ENCODE measurements at places on chromosomes 3 and 15.

DNA sequence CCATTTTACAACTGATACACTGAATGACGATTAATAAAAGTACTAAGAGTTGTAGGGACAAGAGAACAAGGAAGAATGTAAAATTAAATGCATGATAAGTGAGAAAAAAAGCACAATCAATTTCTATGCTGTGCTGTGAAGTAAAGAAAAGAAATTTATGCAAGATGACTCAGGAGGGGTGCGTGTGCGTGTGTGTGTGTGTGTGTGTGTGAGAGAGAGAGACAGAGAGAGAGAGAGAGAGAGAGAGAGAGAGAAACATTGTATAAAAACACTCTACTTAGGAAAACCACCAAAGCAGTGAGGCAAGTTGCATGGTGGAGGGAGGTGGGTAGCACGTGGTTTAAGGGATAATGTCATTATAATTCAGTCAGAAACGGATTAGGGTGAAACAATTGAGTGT is 580.8 kb upstream of the ALCAM start:
- DNase-seq = no peak

DNA sequence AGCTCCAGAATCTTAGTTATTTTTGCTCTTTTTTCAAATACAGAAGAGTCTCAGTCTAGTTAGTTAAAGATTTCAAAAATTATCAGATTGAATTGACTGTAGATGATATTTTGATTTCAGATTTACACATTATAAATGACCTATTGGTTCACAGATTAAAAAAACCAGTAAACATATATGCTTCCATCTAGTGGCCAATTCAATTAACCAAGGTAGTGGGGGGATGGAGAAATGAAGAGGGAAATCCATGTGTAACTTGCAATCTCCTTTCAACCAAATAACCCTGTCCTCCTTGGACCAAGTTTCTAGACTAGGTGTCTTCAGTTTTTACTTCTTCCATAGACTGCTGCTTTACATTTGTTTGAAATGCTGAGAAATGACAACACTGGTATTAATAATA is 789.8 kb downstream of the ROBO1 start:
- DNase-seq = no peak

DNA sequence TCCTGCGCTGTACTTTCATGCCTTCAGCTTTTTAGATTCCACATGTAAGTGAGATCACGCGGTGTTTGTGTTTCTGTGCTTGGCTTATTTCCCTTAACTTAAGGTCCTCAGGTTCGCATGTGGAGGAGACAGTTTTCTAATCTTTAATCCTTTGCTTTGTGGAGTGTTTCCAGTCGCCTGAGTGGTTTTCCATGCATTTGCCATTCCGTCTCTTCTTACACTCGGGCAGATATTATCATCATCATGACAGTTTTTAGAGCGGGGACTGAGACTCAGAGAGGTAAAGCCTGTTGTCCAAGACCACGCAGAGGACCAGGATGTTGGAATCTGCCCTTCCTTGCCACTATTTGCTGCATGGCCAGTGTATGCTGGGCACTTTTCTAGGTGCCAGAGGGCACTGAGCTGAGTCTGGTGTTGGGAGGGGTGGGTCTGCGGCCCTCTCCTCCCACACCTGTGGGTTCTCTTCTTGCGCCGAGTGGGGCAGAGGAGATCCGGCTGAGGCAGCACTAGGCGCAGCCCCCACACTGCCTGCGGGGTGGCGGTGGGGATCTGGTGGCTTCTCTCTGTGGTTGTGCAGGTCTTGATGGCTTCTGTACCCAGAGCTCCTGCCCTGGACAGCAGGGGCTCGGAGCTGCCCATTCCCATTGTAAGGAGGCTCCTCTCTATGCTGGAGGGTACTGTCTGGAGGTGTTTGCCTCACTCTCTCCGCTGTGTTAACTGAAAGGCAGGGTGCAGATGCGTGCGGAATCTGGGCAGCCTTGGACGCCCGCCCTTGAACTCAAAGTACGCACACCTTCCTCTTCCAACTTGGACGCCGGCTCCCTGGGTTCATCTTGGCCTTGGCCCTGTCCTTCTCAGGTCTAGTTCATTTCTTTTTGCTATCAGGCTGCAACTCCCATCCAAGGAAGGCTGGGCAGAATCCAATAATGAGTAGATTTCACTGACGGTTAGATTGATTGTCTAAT is 156.0 kb upstream of the RGMA start:
- DNase-seq = no peak

- no peak for DNase-seq
These were observed 277.9 kb upstream of the GADL1 start for GRCh38 chr3:31172336-31172735.

- DNase-seq = no peak
These were observed 193.4 kb downstream of the SLC9A9 start for GRCh38 chr3:143654906-143655305.

DNA sequence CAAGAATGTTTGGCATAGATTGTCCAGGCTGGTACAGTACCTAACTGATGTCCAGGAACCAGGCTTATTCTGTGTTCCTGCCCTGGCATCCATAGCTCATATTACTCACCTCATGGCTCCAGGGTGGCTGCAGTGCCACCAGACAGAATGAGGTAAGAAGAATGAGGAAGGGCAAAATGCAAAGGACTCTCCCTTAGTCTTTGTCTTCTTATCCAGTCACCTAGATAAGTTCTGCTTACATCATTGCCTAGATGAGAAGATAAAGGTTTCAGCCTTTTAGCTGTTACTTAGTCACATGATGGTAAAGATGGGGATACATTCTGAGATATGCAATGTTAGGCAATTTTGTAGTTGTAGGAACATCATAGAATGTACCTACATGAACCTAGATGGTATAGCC is 45.8 kb downstream of the CHP1 start:
- no peak for DNase-seq

- DNase-seq = no peak
These were observed 146.0 kb downstream of the ARPP21 start for GRCh38 chr3:35785234-35785888.

DNA sequence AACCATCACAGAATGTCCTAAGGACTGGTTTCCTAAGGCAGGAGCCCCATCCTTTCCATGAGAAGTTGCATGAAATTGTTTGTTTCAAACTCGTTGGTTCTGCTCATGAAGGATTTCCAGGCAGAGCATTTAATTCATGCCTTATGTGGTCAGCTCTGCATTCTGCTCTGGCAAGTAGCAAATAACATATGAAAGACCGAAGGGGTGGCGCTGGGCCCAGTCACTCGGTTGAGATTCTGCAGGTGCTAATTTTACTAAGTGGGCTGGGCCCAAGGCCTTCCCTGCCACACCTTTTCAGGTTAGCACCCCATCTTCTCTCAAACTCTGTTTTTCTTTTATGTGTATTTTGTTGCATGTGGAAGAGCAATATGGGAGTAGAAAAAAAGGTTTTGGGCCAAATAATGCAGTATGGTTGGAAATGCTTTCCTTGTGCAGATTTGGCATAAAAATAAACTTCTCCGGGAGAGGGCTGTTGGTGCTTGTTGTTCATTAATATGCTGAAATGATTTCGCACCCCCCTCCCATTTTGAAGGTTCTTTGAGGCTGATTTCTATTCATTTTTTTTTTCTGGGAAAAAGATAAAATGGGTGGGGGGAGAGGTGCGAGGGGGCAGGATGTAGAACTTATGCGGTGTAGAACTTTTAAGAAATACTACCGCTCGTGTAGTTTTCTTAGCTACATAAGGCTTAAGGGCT is 182.9 kb upstream of the FEZF2 start:
- no peak for DNase-seq

DNA sequence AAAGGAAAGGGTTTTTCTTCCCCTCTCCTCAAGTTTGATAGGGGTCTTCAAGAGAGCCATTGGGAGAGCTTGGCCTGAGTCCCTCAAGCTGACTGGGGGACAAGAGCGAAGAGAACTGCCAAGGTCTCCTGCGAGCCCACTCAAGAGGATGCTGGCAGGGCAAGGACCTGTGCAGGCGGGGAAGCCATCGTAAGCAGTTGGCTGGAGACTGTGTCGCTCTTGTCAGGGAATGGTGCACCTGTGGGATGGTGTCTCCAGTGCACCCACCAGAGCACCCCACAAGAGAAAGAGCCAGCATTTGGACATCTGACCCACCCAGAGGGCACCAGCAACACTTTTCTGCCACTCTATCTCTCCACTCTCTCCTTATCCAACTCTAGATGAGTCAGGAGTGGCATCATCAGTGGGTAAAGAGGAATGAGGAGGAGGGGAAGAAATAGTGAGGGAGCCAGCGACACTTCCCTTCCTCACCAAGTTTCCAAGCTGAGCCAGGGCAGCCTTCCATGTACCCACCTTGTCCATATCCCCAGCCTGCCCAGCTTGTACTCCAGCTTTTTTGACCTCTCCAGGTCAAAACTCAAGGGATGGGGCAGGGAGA is 13.6 kb upstream of the XIRP1 start:
- DNase-seq = no peak

DNA sequence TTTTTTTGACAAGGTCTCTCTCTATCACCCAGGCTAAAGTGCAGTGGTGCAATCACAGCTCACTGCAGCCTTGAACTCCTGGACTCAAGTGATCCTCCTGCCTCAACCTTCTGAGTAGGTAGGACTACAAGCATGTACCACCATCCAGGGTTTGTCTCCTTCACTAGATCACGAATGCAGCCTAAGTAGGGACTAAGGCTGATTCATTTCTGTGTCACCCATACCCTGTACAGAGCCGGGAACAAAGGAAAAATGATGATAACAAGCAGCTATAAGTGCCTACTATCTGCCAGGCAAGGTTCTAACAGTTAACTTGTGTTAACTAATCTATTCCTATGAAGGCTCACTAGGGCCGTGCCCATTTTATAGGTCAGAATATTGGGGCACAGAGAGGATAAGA is 7.0 kb downstream of the TMEM40 start:
- no peak for DNase-seq

DNA sequence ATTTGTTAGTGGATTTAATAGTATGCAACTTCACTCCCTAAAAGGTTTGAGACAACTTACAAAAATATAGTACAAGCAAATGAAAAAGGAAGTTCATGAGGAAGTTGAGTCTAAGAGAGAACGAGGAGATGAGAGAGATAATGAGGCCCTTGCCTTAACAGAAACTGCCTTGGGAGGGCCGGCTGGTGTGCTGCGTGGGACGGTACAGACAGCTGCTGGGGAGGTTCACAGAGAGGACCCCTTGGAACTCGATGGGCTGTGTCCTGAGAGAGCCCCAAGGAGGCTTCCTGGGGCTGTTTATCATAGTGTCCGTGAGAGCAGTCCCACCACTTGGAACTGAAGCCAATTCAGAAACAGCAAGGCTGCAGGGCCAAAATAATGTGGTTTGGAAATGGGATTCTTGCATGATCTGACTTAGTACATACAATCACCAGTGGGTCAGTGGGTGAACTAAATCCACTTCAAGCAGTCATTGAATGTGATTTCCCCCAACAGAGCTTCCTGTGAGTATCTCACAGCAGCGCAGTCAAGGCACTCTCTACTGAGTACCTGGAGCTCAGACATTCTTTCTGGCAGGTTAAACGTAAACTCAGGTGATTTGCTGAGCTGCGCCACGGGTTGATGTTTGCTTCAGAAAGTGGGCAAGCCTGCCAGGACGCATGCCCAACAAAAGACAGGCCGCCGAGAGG is 90.8 kb downstream of the CRTC3 start:
- no peak for DNase-seq

DNA sequence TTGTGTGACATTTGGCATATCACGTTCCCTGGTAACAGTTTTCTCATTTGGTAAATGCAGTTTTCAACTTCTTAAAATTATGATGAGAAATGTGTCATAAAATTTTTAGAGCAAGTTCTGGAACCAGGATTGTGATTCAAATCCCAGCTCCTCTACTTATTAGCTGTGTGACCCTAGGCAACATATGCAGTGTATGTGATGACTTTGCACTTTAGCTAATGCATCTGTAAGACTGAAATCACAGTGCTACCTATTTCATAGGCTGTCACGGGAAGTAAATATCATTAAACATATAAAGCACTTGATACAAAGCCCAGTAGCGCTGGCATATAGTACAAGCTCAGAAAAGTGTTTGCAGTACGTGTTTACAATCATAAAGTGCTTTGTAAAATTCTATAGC is 419.4 kb downstream of the GRM7 start:
- DNase-seq = no peak

GRCh38 chr3:42177801-42178150 is 86.6 kb downstream of the TRAK1 start:
- DNase-seq = no peak

- no peak for DNase-seq
These were observed 19.5 kb downstream of the PLXNB1 start for GRCh38 chr3:48410205-48411040.

DNA sequence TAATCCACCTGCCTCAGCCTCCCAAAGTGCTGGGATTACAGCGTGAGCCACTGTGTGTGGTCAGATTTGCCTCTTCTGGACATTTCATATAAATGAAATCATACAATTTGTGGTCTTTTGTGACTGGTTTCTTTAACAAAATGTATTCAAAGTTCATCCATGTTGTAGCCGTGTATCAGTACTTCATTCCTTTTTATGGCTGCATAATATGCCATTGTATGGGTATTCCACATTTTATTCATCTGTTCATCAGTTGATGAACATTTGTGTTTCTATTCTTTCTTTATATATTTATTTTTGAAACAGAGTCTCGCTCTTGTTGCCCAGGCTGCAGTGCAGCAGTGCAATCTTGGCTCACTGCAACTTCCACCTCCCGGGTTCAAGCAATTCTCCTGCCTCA is 25.8 kb downstream of the WDR76 start:
- no peak for DNase-seq

- DNase-seq = no peak
These were observed 70.5 kb upstream of the KLHL25 start for GRCh38 chr15:85865070-85865684.

DNA sequence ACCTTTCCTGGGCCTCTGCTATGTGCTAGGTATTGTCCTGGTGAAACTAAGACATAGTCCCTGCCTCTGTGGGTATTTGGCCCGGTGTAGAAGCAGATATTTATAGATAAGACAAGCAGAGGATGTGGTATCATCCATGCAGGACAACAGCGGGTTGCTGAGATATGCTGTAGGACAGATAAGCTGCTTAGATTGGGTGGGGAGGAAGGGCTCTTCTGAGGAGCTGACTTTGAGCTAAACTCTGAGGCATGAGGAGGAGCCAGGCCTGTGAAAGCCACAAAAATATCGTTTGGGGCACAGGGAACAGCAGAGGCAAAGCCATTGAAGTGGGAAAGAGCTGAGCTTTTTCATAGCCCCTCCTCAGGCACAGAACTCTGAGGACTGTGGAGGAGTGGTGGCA is 492.5 kb upstream of the CFAP20DC start:
- no peak for DNase-seq

- DNase-seq = no peak
These were observed 615 bp downstream of the HES1 start for GRCh38 chr3:194136519-194137007.

DNA sequence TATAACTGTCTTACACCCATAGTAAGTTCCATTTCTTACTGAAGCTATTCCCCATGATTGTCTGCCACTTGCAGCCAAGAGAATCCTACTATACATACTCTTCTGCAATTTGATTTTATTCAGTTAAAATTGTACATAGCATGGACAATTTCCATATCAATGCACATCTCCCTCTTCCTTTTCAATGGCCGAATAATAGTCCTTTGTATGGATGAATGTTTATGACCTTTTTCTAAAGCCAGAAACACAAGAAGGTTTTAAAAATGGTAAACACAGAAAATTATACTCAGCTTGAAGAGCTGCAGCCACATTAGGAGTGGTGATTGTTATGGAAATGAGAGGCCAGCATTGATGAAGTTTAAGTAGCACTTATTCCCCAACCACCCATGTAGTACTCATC is 8.5 kb upstream of the ERC2 start:
- no peak for DNase-seq

All from activated naive CD4-positive, alpha-beta T cell (primary cell).